ENCODE measurements at places on chromosomes 11 and 22.

DNA sequence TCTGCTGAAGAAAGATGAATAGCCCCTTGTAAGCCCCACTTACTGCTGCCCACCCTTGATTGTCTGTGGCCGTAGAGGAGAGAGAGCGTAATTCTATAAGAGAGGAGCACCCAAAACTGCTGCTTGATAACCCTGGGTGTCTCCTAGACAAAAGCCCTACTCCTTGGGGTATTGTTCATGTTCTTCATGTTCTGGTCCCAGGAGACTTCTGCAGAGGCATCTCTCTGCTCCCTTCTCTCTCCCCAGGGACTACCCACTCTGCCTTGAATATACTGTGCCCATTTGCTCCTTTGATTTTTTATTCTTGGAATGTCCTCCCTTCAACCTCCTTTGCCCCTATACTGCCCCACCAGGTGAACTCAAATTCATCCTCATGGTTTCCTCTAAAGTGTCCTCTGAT is 417.8 kb upstream of the CADM1 start:
- DNase-seq, result no peak

- DNase-seq, result no peak
These were observed 108.9 kb upstream of the FGF3 start for GRCh38 chr11:69928121-69928520.

DNA sequence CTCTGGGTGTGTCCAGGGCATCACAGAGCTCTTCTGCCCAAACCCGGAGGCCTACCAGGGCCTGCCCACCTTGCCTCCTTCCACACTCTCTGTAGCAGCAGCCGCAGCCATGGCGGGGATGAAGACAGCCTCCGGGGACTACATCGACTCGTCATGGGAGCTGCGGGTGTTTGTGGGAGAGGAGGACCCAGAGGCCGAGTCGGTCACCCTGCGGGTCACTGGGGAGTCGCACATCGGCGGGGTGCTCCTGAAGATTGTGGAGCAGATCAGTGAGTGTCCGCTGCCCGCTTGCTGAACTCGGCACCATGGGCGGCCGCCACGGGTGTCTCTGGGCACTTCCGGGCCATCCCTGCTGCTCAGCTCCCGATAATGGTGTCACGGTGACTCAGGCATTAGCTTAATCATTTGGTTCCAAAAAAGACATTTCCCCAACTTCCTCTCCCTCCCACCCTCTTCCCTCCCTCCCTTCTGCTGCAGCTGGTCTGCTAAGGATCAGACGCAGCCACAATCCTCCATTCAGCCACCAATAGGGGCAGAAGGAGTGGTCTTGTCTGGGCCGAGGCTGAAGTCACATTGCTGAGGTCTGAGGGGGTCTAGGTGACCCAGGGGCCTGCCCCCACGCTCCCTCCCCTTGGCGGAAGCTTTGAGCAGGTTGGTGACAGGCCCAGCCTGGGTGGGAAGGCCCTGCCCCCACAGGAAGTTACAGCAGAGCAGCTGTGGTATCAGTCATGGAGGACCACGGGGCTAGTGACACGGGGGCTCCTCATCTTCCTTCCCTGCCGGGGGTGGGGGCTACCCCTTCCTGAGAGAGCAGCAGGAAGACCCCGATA is 950 bp downstream of the FERMT3 start:
- DNase-seq, result peak; percentile 92

GRCh38 chr11:1192741-1193325 is 30.0 kb upstream of the MUC5B start:
- no peak for DNase-seq

- peak; percentile 59 for DNase-seq
These were observed 25.8 kb downstream of the DDIAS start for GRCh38 chr11:82927264-82927880.
